KG1 (cell line): ENCODE measurements at places on chromosomes 1 and 21.

- no peak for DNase-seq
These were observed 6.8 kb downstream of the KCNC4 start for GRCh38 chr1:110216844-110217444.

- DNase-seq: no peak
These were observed 24.4 kb downstream of the CELF3 start for GRCh38 chr1:151692226-151692625.

DNA sequence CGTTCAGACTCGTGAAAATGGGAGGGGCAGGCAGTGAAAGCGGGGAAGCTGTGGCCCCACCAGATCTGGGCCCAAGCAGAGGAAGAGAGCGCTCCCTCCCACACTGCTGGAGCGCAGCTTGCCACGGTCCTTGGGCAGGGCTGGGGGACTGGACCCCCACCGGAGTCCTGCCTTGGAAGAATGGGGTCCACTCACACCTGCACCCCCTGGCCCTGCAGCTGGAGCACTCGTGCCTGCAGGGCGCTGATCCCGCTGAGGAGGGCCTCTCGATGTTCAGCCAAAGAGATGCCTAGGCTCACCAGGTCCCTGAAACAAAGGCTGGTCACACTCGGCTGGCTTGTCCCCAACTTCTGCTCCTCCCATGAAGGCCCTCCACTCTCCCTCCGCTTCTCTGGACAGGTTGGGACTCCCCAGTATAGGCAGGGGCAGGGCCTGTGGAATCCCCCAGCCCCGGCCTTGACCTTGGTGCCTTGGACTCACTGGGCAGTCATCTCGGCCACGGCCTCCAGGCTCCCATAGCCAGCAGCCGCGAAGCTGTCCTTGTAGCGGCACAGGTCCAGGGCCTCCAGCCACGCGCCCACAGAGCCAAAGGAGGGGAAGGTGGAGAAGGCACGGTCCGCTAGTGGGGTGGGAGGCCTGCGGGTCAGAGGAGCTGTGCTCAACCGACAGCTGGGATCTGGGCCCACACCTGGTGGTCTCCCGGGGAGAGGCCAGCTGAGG is 26.0 kb downstream of the CDCA8 start:
- DNase-seq: no peak

GRCh38 chr1:22142315-22143064 is 407 bp downstream of the WNT4 start:
- DNase-seq: no peak

DNA sequence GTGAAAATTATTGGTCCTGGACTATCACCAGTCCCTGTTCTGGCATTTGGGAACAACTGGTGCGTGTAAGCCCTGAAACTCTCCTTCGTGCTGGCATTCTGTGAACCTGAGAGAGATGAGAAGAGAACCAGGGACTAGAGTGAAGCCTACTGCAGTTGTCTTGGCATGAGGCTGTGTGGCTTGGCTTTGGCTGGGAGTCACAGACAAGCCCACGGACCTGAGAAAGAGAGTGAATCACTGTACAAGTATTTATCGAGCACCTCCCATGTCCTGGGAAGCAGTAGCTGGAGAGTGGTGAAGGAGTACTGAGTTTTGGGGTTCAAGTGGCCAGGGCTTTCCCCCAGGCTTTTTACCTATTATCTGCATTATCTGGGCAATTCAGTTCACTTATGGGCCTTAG is 63.3 kb downstream of the FGGY start:
- DNase-seq: no peak

DNA sequence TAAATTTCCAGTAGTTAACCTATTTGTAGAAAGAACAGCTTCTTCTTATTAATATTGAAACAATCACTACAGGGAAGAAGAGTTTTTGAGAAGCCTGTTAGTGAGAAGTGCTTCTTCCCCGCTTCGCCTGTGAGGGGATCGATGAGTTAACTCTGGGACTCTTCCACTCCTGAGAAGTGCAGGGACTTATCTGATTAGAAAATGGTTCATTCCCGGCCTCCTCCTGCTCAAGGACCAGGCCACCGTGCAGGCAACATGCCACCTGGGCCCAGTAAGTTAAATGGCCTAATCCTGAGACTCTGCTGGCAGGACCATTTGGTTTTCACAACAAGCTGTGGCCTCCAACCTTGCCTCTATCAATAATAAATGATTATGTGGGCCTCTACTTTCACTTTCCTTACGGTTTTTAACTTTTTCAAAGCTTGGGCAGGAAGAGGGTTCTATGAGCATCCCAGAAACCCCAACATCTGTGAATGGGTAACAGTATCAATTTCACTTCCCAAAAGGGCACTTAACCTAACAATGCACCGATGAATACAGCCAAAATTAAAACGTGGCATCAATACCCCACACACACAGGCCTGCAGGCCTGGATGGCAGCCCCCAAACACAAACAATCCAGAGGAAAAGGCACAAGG is 33.1 kb downstream of the SIPA1L2 start:
- no peak for DNase-seq

DNA sequence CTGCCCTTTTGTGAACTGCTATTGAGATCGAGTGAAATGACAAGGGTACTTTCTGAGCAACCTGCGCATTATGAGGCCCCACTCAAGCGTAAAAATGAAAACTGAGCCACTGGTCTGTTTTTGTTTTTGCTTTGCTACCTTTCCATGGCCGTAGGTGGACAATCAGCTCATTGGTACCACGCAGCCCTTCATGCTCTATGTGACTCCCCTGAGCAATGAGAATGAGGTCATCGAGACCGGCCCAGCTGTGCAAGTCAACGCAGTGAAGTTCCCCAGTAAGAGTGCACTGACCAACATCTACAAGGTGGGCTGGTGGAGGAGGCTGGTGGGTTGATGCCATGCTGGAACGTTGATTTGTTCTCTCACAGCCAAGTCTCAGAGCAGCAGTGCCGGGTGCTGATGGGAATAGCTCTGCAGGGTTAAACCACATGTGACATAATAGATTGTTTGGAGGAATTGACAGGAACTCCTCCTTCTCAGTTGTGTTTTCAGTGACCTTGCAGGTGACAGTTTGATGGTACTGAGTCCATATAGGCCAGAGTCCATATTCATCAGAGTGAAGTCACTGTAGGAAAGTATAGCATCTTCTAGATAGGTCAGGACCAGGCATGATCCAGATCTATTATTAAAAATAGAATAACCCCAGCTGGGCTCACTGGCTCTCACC is 170.3 kb downstream of the VPS13D start:
- DNase-seq: no peak

- no peak for DNase-seq
These were observed 1.2 kb downstream of the MCOLN2 start for GRCh38 chr1:84995484-84996334.

DNA sequence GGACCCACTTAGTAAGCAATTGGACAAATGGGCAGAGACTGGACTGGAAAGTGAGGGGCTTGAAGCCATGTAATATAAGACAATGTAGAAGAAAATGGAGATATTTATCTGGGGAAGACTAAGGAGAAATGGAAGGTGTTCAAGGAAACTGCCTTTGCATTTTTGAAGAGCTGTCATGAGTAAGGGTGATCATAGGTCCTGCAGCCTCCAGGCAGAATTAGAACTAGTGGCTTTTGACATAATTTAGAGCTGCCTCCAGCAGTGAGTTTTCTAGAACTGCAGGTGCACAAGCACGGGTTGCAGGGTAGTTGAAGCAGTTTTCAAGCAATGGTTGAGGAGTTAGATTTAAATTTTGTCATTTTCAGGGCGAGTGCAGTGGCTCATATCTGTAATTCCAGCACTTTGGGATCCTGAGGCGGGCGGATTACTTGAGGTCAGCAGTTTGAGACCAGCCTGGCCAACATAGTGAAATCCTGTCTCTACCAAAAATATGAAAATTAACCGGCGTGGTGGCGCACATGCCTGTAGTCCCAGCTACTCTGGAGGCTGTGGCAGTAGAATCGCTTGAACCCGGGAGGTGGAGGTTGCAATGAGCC is 3.7 kb upstream of the CDC14A start:
- no peak for DNase-seq
